ENCODE measurements at places on chromosomes 13 and 19.

DNA sequence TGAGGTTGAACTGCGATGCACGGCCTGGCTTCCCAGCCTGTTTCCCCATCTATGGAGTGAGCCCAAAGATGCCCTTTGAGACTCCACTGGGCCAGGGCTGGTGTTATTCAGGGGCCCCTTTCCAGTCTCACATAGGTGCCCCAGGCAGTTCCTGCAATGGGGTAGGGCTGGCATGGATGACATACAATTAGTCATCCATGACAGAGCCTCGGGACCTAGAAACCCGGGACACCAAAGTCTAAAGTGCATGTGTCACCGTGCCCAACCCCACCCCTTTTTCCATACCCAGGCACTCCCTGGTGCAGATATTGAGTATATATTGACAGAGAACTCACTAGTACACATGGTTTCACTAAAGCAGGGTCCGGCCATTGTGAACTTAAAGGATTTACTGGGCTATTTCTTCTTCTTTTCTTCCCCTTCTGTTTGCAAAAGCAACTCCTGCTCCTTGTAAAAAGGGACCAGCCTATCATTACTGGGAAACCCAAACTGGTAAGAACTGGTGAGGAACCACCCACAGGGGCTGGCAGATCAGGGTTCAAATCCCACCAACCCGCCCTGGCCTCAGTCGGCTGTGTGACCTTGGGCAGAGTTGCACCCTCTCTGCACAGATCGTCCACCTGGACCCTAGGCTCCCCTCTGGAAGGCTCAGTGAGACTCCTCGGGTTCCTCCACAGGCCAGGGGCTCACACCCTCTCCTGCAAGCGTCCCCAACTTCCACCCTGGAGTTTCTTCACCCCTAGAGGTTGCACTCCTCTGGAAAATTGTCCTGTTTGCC, 2.7 kb downstream of the B3GNT3 start:
- no peak for DNase-seq

DNA sequence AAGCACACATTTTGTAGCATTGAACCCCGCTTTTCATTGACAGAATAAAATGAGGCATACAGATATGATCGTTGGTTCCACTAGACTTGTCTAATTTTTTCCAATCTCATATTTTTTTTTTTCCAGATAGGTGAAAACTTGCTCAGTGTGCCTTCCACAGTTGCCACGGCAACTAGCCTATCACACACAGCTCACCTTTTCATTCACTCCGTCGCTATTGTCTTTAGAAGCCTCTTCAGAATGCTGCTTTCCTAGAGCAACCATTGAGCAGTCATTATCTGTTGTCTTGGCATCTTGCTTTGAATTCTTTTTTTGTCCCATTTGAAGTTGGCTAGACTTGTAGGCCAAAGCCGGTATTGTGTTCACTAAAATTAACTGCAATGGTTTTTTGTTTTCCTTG, 37.7 kb upstream of the ESD start:
- DNase-seq: no peak

DNA sequence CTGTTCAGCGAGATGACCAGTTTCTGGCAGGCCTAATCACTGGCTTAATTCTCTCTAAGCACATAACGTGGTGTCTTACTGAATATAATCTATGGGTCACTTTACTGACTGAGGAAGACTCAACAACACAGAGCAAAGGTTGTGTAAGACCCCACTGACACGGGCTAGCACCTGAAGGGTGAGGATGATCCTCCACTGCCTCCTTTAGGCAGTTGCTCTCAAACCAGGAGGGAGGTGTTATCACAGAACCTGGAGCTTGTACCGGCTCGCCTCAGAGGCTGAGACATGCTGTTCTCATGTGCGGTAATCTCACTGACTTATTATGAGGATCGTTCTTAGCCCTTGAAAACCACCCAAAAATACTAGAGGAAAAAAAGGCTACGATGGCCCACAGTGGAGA, 28.3 kb downstream of the RCBTB2 start:
- no peak for DNase-seq

GRCh38 chr19:31231237-31231636, 118.0 kb downstream of the TSHZ3 start:
- no peak for DNase-seq

- no peak for DNase-seq
Observed at GRCh38 chr19:56360841-56361240, 32.5 kb downstream of the ZNF582 start.

DNA sequence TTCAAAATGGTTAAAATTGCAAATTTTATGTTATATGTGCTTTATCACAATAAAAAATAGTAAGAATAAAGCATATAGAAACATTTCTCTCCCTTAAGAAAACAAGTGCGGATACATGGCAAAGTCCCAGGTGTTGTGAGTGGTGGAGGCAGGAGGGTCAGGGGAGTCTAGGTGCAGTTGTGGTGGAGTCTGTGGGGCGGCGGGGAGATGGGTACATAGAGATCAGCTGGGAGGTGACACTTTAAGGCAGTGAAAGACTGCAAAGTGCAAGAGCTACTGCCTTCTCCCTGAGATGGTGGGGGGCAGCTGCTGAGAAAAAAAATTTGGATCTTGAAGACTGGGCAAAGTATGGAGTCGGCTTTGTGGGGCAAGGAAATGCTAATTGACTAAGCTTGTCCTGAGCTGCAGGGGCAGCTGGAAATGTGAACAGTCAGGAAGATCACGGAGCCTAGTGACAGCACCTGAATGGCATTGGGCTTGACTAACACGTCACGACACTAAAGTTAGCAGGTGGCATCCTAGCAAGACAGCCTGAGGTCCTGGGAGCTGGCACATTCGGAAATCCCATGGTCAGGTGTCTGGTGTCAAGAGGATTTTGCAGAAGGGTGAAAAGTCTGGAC, 72.9 kb upstream of the IRS2 start:
- DNase-seq: no peak

GRCh38 chr19:52691737-52692136, 43.1 kb downstream of the ZNF611 start:
- DNase-seq: no peak

DNA sequence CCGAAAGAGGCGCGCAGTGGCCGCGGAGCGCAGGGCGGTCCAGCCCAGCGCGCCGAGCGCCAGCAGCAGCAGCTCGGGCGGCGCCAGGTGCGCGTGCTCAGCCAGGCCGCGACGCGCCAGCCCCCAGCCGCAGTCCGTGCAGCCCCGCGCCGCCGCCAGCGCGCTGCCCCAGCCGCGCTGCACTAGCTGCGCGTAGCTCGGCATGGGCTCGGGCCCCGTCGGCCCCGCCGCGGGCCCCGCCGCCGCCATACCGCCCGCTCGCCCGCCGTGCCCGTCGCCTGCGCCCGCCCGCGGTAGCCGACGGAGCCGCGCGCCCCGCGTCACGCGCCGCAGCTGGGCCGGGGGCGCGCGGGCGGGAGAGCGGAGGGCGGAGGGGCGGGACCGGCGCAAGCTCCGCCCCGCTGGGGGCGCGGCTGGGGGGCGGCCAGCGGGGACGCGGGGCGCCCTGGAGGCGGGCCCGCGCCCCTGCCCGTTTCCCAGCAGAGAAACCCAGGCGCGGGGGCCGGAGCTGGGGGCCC, at the start of gene CERS1:
CERS1 (minus strand) TSS at position 335 of the 518 bp plus-strand sequence; CDS start at position 249, 86 bp downstream.
- DNase-seq: no peak

- DNase-seq: no peak
Observed at GRCh38 chr13:64704121-64704649, 2526.0 kb downstream of the PCDH9 start.

GRCh38 chr13:40306817-40307216, 359.6 kb downstream of the FOXO1 start:
- no peak for DNase-seq

DNA sequence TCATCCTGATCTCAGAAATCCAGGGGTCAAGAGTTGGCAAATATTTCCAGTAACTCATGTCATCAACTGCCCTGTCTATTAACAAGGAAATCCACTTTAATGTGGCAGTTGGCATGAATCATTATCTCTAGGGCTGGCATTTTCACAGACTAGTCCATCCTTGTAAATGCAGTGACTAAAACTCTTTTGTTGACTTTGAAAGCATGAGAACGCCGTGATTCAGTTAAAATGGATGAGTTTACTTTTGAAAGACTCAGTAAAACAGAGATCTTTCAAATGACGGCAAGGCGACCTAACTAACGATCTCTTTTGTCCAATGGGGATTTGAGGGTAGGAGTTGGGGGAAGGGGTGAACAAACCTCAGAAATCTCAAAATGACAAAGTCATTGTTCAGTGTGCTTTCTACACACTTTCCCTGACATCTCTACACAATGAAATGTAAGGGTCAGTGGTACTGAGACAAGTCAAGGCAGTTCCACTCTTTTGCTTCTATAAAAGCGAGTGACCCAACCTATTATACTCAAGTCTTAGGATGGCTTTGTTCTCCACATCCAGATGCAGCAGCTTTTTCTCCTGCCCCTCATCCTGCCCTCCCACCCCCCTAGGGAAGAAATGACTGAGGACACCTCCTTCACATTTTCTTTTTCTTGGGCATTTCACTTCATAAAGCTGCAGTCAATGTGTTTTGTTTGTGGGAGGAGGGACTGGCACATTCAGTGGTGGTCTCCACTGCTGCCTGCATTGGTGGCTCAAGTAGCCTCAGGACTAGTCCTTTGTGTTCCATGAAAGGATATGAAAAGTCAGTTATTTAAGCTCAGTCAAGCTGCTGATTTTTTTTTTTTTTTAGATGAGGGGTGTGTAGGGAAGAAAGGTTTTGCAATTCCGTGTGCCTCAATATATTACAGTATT, 200.5 kb downstream of the ABCC4 start:
- no peak for DNase-seq

DNA sequence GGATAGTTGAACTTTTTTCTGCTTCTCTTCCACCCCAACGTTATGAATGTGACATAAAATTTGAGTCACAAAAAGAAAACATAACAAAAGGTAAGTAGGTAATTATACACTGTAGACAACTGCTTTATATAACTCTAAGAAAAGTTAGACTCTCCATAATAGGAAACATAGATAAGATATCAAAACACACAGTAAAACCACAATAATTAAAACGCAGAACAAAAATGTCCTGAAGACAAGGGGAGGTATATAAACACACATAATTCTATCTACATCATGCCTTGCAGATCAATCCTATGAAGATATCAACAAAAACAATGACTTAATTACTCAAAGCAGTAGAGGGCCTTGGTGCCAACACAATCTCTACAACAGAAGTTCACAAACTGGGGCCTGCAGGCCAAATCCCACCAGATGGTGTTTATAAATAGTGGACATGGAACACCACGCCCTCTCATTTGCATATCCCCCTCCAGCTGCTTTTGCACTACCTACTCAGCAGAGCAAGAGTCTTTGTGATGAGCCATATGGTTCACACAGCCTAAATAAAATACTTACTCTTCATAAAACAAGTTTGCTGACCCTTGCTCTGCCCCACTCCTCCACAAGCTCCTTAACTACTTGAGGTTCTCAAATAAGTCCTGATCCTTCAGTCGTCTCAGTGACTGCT, 254.7 kb downstream of the KLF12 start:
- no peak for DNase-seq

DNA sequence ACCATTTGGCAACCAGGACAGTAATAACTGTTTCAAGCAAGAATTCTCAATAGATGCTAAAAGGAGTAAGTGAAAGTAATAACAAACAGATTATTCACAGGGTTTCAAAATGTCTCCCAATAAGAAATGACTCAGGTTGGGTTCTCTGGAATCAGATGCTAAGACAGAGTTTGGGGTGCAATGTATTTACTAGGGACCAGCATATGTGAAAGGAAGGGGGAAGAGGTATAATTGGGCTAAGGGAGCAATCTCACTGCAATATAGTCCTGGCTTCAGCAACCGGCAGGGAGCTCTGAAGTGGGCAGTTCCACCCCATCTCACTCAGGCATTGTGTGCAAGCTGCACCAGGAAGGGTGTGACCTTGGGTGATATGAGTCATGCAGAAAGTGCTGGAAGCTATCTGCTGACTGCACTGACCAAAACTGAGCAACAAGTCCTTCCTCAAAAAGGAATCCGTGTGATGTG, 23.4 kb downstream of the ZDHHC20 start:
- no peak for DNase-seq

DNA sequence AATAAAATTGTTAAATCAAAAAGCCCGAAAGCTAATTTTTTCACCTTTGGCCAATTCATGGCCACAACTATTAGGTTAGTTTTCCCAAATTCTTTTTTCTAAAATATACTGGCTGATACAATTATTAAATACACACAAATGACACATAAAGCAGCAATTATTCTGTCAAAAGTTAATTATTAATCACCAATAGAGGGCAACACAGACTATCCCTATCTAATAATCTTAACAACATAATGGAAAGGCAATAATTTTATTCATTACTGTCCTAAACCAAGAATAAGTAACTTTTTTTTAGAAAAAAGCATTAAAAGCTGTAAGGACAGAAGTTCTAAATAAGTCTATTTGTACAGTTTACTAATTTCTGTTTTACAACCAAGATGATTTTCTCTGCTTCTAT, 51.7 kb downstream of the KATNAL1 start:
- DNase-seq: no peak
